ENCODE measurements at places on chromosomes 6 and 20. TPM values are rescaled to one million over a fixed set of nuclear protein-coding genes. Genes with fewer than 3 reads are reported as not detected.
A peak's percentile ranks its signal among the peaks of the same experiment; 100 is the strongest.

DNA sequence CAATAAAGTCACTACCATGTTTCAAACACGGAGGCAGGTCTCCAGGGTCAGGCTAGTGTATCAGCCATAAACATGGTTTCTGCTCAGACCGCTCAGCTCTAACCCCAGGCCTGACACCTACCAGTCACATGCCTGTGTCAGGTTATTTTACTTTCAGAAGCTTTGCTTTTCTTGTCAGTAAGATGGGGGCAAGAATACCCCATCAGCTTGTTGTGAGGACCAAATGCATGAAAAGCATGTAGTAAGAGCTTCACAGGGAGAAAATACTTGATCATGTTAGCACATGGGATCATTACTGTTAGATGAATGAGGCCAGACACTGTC lies 65.2 kb upstream of the PIM1 start:
- no peaks in the 10 kb centered on the region for H3K27me3 ChIP-seq
- H3K4me3 ChIP-seq = no peak overlapping the region
- H3K36me3 ChIP-seq = no peaks in the 10 kb centered on the region
- DNase-seq = peak; percentile 62

Gene TCP11
- not detected for total RNA-seq

GRCh38 chr6:18997375-18997826 lies 610.3 kb downstream of the RNF144B start:
- no peak overlapping the region for H3K4me3 ChIP-seq
- H3K27me3 ChIP-seq = no peaks in the 10 kb centered on the region
- no peaks in the 10 kb centered on the region for H3K4me1 ChIP-seq
- DNase-seq = no peak
- no peak overlapping the region for H3K27ac ChIP-seq

Gene SNAP91
- total RNA-seq = 0.45 TPM

DNA sequence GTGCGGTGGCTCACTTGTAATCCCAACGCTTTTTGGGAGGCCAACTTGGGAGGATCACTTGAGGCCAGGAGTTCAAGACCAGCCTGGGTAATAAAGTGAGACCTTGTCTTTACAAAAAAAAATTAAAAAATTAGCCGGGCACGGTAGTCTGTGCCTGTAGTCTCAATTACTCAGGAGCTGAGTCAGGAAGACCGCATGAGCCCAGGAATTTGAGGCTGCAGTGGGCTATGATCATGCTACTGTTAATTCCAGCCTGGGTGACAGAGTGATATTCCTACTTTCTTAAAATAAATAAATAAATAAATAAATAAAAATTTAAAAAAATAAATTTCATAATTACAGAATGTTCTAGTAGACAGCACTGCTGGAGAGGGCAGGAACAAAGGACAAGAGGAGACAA lies 62.4 kb downstream of the DST start:
- DNase-seq = no peak
- no peak overlapping the region for H3K27ac ChIP-seq
- H3K4me1 ChIP-seq = no peaks in the 10 kb centered on the region
- no peaks in the 10 kb centered on the region for H3K36me3 ChIP-seq
- no peak overlapping the region for H3K4me3 ChIP-seq
- H3K27me3 ChIP-seq = no peaks in the 10 kb centered on the region

DNA sequence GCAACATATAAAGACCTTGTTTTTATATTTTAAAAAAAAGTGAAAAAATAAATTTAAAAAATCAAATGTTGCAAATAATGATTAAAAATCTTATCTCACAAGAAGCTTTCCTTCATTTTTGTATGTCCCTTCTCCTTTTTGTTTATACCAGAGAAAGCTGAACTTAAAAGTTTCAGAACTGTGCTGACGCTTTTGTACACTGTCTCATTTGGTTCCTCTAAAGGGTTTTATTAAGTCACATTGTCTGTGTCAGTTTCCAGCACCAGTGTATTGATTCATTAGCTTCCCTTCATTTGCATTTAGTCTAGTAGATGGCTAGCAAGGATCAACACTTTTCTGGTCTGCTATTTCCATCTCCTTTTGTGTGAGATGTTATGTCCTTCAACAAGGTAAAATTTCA lies 6.7 kb downstream of the PCED1A start:
- no peaks in the 10 kb centered on the region for H3K4me1 ChIP-seq
- no peak for DNase-seq
- H3K36me3 ChIP-seq = no peaks in the 10 kb centered on the region
- no peak overlapping the region for H3K4me3 ChIP-seq

DNA sequence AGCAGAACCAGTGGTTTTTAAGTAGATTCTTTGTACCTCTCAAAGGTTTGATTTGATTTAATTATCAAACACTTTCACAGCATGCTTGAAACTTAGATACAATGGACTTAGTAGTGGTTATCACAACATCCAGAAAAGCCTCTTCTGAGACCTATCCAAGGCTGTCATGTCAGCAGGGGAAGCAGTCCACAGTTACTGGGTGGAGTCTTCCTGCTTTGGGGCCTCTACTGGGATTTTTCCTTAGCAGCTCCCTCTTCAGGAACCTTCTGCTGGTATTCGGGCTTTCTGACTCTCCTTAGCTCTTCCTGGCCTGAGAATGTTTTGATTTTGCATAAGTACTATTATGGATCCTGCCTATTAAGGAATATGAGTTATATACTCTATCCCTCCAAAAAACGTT lies 36.0 kb downstream of the ARFGEF2 start:
- H3K4me3 ChIP-seq = no peak overlapping the region
- H3K4me1 ChIP-seq = no peaks in the 10 kb centered on the region
- no peaks in the 10 kb centered on the region for H3K27me3 ChIP-seq
- DNase-seq = no peak

Gene DLGAP4
- total RNA-seq = 43.1 TPM

Gene ABHD16A
- total RNA-seq = 56.8 TPM

Gene PAK5
- 0.07 TPM for total RNA-seq

DNA sequence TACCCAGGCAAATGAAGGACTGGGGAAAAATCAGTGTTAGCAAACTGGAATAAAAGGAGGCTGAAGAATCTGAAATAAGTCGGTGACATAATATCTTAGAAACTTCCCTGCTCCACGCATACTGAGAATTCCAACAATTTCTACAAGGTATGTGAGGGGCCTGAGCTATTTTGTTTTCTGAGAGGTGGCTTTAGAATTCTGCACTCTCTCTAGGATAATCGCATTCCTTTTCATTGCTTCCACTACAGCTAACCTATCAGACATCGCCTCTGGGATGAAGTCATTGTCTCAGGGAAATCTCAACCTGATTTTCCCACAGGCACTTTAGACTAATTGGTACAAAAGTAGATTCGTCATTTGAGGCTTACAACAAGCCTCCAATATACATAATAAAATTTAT lies 740.8 kb downstream of the PHF3 start:
- H3K4me1 ChIP-seq = no peaks in the 10 kb centered on the region
- DNase-seq = no peak
- no peak overlapping the region for H3K27ac ChIP-seq
- H3K27me3 ChIP-seq = no peaks in the 10 kb centered on the region
- H3K4me3 ChIP-seq = no peak overlapping the region

GRCh38 chr6:134230940-134231339 lies 87.0 kb downstream of the SGK1 start:
- no peak for DNase-seq
- no peaks in the 10 kb centered on the region for H3K27me3 ChIP-seq
- H3K36me3 ChIP-seq = no peaks in the 10 kb centered on the region
- H3K4me3 ChIP-seq = no peak overlapping the region

- H3K4me1 ChIP-seq = peaks cover 4% of the 10 kb centered on the region
- H3K27ac ChIP-seq = no peak overlapping the region
- H3K27me3 ChIP-seq = peaks cover 16% of the 10 kb centered on the region
- no peak for DNase-seq
- H3K4me3 ChIP-seq = peak overlapping the region; percentile 28
Observed at GRCh38 chr6:26613689-26614683, 17.2 kb downstream of the ABT1 start.

DNA sequence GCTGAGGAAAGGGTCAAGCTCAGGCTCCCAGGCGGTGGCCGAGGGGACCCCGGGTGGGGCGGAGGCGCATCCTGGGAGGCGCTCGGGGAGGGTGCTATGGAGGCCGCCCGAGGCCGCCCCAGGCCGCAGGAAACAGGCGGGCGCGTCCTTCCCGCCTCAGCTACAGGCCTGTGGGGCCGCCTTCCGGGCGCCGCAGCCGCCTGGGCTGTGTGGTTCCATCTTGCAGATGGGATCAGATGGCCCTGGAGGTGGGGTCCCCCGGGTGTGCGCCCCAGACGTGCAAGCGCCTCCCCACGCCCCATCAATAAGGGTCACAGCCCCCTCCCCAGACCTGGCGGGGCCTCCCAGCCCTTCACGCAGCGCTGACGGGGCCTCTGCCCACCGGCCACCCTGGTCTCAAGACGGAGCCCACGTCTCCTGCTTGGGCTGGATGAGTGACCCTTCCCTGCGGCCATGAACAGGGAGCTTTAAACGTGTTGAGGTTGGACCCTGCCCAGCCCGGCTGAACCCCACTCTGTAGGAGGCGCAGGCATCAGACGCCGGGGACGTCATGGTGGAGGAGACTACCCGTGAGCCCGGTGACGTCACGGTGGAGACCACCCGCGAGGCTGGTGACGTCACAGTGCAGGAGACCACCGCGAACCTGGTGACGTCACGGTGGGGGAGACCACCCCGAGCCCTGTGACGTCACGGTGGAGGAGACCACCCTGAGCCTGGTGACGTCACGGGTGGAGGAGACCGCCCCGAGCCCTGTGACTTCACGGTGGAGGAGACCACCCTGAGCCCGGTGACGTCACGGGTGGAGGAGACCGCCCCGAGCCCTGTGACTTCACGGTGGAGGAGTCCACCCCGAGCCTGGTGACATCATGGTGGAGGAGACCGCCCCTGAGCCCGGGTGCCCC lies 267.0 kb downstream of the DLL1 start:
- H3K36me3 ChIP-seq = no peaks in the 10 kb centered on the region
- no peak overlapping the region for H3K4me3 ChIP-seq
- DNase-seq = no peak
- no peak overlapping the region for H3K27ac ChIP-seq
- H3K4me1 ChIP-seq = peaks cover 11% of the 10 kb centered on the region

DNA sequence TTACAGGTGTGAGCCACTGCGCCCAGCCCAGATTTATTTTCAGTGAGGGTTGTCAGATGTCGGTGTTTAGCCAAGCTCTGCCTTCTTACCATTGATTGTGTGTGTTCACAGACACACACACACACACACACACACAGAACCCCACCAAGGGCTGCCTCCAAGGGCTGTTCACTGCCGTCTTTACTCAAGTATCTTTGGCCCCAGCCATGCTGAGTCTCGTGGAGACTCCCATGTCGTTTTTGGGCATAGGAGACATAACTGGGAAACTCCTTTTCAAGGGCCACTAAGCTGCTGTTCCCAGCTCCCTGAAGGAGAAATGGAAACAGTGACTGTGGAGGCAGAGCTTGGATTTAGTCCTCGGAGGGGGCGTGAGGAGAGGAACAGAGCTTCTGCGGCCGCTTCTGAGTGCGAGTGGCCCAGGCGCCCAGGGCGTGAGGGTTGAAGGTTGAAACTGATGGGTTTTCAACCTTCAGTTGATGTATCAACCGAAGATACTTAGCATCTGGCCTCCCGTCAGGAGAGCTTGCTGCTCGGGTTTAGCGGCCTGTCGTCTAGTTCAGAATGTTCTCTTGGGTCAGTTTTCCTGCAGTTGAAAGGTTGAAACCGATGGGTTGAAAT lies 243.6 kb downstream of the TTLL2 start:
- no peak overlapping the region for H3K4me3 ChIP-seq
- H3K27ac ChIP-seq = no peak overlapping the region
- no peaks in the 10 kb centered on the region for H3K36me3 ChIP-seq
- DNase-seq = peak; percentile 13

GRCh38 chr6:111711476-111711875 lies 105.8 kb upstream of the TRAF3IP2 start:
- no peak overlapping the region for H3K27ac ChIP-seq
- H3K4me1 ChIP-seq = peaks cover 8% of the 10 kb centered on the region
- no peaks in the 10 kb centered on the region for H3K27me3 ChIP-seq
- DNase-seq = peak; percentile 69
- no peaks in the 10 kb centered on the region for H3K36me3 ChIP-seq

Gene MLN
- total RNA-seq = 0.48 TPM

- no peaks in the 10 kb centered on the region for H3K4me1 ChIP-seq
- H3K4me3 ChIP-seq = no peak overlapping the region
- DNase-seq = no peak
Observed at GRCh38 chr6:34028691-34029360, 117.1 kb downstream of the GRM4 start.

DNA sequence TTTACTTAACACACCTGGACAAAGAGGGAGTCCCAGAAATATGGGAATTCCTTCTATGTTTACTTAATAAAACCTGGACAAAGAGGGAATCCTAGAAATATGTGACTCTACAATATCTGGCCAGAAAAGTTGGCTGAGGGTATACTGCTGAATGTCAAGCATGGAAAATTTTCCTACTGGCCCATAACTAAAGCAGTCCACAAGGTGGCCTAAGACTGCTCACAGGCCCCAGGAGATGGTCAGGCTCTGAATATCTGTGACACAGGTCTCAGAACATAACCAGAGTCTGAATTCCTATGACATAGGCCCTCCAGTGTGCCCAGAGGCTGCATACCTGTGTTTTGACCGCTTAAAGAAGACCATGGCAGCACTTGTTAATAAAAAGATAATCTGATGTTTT lies 578.2 kb upstream of the NRSN1 start:
- H3K27ac ChIP-seq = no peak overlapping the region
- H3K4me1 ChIP-seq = no peaks in the 10 kb centered on the region
- H3K36me3 ChIP-seq = no peaks in the 10 kb centered on the region
- no peak for DNase-seq
- H3K4me3 ChIP-seq = no peak overlapping the region
- no peaks in the 10 kb centered on the region for H3K27me3 ChIP-seq

DNA sequence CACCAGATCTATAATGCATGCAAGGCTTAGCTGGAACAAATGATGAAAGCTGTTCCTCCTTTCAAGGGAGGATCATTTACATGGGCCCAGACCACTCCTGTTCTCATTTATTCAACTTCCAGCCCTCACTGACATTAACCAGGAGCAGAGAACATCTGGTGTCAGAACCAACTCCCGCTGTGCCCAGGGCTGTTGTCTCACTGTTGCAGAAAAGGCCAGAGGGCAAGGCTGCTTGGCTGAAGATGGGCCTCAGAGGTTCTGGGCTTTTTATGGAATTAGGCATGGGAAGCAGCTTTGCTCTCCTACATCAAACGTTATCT lies 164.2 kb downstream of the GMPR start:
- no peak overlapping the region for H3K27ac ChIP-seq
- H3K27me3 ChIP-seq = no peaks in the 10 kb centered on the region
- no peaks in the 10 kb centered on the region for H3K36me3 ChIP-seq

DNA sequence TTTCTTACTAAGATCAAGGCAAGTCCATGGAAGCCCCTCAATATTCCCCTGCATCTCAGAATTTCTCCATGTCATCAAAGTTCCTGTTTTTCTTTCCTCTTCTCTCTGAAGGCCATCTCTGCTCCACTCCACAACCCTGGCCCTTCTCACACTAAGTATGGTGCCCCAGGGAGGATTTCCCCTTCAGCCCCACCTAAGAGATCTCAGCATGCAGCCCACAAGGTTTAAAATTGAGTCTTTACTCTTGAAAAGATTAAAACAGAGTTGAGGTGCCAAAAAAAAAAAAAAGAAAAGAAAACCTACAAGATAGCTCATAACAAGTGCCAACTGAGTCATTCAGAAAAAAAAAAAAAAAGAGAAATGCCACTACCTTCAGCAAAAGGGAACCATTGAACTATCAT lies 36.5 kb upstream of the TNFAIP3 start:
- no peaks in the 10 kb centered on the region for H3K4me1 ChIP-seq
- no peak for DNase-seq
- no peaks in the 10 kb centered on the region for H3K27me3 ChIP-seq
- no peak overlapping the region for H3K4me3 ChIP-seq

Gene LTA
- total RNA-seq = 0.35 TPM
